ENCODE measurements at places on chromosomes 7 and 10.

GRCh38 chr7:368651-369475 is 78.9 kb downstream of the FOXL3 start:
- DNase-seq = no peak

DNA sequence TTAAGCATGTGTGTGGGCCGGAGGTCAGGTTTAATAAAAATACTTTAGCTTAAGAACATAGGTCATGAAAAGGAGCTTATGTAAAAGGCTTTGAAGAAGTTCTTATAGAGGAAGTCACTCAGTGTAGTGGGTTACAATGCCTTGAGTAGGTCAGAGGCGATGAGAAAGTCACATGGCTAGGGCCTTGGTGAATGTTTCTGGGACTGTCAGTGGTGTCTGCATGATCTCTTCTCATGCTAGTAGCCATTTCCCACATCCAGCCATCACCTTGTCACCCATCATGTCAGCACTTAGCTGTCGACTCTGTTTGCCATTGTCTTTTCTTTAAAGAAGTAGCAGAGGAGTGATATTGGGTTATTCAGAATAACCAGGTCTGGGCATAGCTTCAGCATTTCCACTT is 236.6 kb downstream of the CDK14 start:
- no peak for DNase-seq

DNA sequence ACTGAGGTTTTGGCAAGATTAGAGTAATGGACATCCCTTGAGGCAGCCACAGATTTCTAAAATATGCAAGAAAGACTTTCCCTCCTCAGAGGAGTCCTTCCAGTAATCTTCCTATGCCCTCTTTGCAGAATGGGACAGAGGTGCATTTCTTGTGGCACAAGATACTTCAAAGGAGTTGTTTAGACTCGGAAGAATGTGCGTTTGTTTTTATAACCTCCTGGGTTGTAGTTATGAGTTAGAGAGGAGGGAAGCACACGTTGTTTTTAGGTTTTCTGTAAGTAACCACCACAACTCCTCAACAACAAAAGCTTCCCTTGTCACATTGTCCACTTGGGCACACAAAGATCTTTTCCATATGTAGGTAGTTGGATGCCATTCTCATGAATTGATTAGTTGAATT is 78.1 kb upstream of the GLI3 start:
- DNase-seq = no peak

GRCh38 chr7:50376056-50376820 is 71.7 kb downstream of the IKZF1 start:
- no peak for DNase-seq

GRCh38 chr10:33355274-33355673 is 20.8 kb upstream of the NRP1 start:
- DNase-seq = no peak

GRCh38 chr10:61099756-61100155 is 155.8 kb upstream of the RHOBTB1 start:
- no peak for DNase-seq

DNA sequence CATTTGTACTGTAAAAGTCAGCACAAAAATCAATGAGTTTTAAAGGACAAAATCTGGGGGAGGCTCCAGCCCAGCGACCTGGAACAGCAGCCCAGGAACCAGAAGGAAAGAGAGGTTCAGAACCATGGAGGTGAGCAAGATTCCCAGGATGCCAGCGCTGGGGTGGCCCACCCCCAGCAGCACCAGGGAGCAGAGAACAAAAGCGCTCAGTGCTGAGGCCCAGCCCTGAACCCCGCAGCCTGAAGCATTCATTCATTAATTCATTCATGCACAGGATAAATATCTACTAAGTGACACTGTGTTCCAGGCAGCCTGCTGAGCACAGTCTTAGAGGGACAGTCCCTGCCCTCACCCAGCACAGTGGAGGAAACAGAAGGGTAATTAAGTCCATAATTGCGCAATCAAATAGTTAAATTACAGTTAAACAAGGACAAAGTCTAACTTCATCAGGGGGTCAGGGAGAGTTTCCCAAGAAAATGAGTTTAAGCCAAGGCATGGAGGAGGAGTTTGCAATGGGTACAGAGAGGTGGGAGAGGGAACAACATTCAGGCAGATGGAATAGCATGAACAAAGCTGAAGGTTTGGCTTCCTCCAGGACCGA is 202.3 kb downstream of the GRID1 start:
- DNase-seq = no peak

DNA sequence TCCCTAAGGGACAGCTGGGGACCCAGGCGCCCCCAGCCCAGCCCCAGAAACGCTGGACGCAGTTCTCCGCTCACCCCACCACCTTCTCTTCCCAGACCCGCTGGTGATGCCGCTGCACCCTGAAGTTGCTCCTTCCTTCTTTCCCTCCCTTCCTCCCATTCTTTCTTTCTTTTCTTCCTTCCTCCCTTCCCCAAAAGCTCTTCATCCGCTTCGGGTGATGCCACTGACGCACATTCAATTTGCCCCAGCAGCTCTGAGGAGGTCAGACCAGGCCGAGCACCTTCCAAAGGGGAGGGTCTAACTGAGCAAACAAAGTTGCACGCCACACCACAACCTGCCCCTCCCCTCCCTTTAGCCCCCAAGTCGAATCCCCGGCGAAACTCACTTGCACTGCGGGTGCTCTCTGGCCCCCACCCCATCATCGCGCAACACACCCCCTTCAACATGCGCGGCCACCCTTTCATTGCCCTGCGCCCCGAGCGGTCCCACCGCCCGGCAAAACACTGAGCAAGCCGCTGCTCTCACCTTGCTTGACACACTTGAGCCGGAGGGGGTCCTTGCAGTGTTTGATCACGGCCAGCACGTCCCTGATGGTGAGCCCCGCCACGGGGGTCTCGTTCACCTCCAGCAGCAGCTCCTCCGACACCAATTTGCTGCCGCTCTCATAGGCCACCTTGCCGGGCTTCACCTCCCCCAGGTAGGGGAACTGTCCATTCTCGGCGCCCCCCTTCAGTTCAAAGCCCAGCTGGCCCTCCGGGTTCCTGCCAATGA is 787 bp downstream of the MAGI2 start:
- DNase-seq = no peak

DNA sequence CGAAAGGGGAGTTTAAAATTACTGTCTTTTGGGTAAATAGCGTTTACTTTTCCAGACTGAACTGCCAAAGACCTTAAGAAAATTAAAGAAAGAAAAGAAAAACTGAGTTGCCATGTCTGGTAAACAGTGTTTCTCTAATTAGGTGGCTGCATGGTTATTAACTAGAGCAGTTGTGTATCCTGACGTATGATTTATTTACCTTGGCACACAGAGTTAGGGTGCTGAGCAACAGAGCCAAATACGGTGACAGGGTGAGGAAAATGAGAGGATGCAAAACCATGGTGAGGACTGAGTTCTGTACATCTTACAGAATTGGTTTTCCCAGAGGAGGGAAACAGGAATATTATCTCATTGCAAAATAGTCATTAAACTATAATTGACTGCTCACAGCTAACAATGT is 546.4 kb upstream of the FZD8 start:
- no peak for DNase-seq

- no peak for DNase-seq
Observed at GRCh38 chr10:124239696-124240095, 146.3 kb upstream of the CHST15 start.

DNA sequence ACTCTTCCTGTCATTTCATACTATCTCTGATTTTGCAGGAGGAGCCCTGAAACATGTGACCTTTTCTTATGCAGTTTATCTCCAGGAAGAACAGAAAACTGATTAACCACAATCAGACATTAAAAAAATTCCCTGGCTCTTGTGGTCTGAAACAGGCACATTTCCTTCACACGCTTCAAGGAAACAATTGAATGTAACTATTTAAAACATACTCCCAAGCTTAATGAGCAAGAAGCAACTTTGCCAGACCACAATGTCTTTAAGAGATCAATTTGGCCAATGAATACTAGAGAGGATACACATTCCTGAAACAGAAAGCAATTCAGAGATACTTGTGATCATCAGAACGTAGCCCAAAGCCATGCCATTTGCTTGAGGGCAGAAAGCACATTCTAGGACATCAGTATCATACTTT is 65.8 kb downstream of the PIP4K2A start:
- no peak for DNase-seq

GRCh38 chr10:79056736-79057391 is 11.9 kb upstream of the ZMIZ1 start:
- DNase-seq = no peak

DNA sequence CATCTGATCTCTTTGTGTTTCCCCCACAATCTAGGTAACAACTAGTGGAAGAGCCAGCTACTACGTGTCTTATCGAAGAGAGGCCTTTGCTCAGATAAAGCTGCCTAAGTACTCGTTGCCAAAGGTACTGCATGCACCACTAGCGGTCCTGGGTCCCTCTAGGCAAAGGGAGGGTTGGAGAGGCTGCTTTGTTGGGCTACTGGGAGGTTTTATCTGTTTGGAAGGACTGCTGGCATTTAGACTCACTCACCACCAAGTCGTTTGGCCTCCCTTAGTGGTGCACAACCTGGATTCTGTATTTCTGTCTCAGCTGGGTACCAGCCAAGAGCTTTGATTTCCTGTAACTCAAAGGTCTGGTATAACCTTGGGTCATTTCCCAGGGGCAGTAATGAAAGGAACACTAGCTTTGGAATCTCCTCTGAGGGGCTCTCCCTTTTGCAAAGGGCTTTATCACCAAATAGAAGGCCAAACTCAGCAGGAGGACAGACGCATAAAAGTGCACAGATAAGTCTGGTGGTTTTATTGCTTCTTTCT is 498.3 kb downstream of the SORCS3 start:
- no peak for DNase-seq

GRCh38 chr10:21534604-21535493 is 817 bp downstream of the MLLT10 start:
- peak; percentile 73 for DNase-seq

GRCh38 chr10:88182601-88182930 is 319.1 kb downstream of the PTEN start:
- DNase-seq = no peak

GRCh38 chr10:45373576-45374349 is at the start of gene ALOX5:
ALOX5 (plus strand) TSS chr10:45374216; CDS start chr10:45374280, 64 bp downstream.
- peak; percentile 86 for DNase-seq

DNA sequence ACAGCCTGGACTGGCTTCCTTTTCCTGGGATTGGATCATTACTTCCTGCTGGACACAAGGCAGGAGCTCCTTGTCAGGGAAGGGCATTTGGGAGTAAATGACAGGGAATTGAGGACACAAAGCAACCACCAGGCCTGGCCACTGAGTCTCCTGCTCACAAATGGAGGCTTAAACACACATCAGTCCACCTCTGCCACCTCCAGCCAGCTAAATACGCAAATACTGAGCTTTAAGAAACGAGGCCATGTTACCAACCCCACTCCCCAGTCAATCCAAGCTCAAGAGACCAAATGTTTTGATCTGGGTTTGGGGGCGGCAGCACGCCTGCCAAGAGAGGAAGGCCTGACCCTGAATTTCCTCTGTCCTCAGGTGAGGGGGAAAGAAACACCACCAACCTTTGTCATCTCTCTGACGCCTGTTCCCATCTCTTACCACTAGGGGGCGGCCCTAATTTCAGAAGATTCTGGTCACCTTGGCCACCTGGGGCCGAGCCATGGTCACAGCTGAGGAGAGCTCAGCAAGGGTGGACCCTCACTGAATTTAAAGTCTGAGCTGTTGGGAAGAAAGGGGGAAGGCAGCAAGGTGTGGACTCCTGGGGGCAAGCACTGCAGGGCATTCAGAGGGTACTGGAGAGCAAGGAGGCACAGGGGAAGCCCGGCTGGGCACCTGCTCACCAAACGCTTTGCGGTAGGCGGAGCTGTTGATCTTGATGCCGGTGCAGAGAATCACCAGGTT is 16.5 kb downstream of the AIFM2 start:
- peak; percentile 79 for DNase-seq

GRCh38 chr10:77513781-77514331 is 123.8 kb downstream of the KCNMA1 start:
- no peak for DNase-seq

- no peak for DNase-seq
Observed at GRCh38 chr10:24343686-24344085, 134.7 kb downstream of the KIAA1217 start.

GRCh38 chr10:44569193-44570091 is 184.5 kb upstream of the CXCL12 start:
- no peak for DNase-seq

- no peak for DNase-seq
Observed at GRCh38 chr10:69956741-69957230, 95.9 kb upstream of the MACROH2A2 start.

DNA sequence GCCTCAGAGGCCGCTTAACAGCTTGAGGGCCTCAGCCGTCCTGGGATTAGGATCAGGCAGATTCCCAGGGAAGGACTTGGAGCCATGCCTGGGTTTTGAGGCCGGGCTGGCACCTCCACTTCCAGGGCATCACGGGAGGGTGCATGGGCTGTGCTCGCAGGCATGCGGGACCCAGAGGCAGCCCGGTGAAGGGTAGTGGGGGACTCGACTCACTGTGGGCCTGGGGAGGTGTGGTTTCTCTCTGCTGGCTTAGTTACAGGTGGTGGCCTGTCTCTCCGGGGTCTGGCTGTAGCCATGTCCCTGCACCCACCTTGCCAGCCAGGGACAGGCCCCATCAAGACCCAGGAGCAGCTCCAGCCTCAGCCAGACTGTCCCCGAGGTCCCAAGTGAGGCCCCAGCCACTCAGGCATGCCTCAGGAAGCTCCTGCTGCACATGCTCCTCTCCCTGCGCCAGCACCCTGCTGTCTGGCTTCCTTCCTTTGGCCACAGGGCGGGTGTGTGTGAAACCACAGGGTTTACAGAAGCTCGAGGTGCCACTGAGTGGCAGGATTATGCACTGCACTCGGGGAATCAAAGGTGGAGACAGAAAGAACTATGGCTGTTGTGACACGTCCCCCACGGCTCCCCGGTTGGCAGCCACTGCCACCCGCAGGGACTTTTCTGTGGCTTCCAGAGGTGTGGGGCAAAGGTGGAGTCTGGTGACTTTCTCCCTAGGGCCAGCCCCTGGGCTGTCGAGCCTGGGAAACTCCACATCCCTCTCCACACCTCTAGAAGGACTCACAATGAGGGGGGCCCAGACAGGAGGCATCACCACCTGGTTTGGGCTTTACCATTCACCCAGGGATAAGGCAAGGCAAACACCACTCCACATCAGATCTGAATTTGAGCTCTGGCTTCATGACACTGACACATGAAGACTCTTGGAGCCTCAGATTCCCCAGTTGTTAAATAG is 19.7 kb downstream of the GOLGA7B start:
- peak; percentile 78 for DNase-seq

GRCh38 chr7:108345710-108346336 is 110.4 kb downstream of the NRCAM start:
- DNase-seq = no peak

- no peak for DNase-seq
Observed at GRCh38 chr10:84344526-84344925, 16.1 kb downstream of the CCSER2 start.

GRCh38 chr10:35035606-35036005 is 54.5 kb downstream of the CUL2 start:
- no peak for DNase-seq

GRCh38 chr10:73655257-73655989 is 406 bp downstream of the SYNPO2L start:
- DNase-seq = peak; percentile 54
